ENCODE measurements at places on chromosomes 6 and 20. TPM values are rescaled to one million over a fixed set of nuclear protein-coding genes. Genes with fewer than 3 reads are reported as not detected.

- DNase-seq = no peak
These were observed 171.6 kb downstream of the THBS2 start for GRCh38 chr6:169082093-169082492.

IP6K3 gene
- total RNA-seq = 4.7 TPM

BACH2 gene
- total RNA-seq = 4.0 TPM

EDN1 gene
- total RNA-seq = 6.5 TPM

DNA sequence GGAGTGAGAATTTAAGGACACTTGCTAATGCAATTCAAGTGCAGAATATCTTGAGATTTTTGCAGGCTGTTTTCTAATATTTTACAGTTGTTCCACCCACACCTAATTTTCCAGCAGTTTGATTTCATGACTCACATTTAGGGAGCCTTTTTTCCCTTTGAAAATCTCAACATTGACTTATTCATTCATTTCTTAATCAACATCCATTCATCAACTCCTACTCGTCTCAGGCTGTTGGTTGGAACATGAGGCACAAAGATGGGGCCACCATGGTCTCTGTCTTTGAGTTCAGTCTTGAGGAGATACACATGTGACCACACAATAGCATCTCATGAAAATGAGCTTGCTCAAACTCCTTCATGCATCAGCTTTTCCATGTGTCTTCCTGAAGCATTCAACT lies 135.6 kb downstream of the UNC5CL start:
- no peak for DNase-seq

Measured in upper lobe of left lung (tissue), 6 donors.